ENCODE measurements at places on chromosomes 7 and 10.

DNA sequence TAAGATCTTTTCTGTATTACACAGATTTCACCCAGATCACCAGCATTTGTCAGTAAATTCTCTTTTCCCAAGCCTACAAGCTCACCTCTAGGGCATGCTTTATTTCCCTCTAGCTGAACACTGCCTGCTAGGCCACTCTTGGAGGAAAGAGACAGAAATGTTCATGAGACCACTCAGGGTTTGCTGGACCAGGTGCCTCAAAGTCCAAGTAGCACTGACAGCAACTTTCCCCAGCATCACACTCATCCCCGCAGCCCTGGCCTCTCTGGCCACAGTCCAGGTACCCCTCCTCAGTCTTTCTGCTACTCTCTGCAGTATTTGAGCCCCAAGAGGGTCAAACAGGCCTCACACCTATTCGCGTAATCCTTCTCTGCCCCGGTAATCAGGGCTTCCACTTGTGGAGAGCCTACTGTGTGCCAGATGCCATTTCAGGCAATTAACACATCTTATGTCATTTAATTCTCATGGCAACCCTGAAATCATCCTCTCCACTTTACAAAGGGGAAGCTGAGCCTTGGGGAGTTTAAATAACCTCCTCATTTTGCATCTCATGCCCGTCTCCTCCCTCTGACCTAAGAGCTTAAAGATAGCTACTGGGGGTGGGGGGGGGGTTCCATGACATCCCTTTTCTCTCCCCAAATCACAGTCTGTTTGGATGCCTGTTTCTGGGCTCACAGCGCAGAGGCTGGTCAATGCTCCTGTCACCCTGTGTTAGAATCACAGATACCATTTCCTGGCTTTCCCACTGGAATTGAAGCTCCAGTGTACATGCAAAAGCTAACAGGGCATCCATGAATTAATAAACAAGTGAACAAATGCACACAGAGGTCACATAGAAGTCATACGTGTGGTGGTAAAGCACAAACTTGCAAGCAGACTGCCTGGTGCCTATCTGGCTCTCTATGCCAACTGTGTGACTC is 88.5 kb downstream of the PRLHR start:
- DNase-seq = no peak

GRCh38 chr7:65953890-65954450 is 28.0 kb downstream of the GUSB start:
- DNase-seq = no peak

DNA sequence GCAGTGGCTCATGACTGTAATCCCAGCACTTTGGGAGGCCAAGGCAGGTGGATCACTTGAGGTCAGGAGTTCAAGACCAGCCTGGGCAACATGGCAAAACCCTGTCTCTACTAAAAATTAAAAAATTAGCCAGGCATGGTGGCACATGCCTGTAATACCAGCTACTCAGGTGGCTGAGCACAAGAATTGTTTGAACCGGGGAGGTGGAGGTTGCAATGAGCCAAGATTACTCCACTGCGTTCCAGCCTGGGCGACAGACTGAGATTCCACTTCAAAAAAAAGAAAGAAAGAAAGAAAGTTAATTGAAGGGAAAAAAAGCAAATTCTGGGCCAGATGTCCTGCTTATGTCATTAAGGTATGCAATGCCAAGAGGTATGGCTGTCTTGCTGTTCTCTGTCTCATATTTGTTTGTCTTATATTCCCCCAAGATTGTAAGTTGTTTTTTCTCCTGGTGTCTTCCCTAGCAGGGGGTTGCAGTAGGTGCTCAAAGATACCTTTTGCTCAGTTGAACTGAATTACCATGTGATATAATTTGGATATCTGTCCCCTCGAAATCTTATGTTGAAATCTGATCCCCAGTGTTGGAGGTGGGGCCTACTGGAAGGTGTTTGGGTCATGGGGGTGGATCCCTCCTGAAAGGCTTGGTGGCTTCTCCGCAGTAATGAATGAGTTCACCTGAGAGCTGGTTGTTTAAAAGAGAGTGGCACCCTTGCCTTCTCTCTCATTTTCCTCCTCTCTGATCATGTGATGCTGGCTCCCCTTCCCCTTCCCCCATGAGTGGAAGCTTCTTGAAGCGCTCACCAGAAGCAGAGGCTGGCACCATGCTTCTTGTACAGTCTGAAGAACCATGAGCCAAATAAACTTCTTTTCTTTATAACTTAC is 60.9 kb downstream of the MYOF start:
- no peak for DNase-seq

GRCh38 chr10:82922755-82923154 is 1047.8 kb downstream of the NRG3 start:
- DNase-seq = no peak

- DNase-seq = no peak
Observed at GRCh38 chr10:132943791-132944404, 1.5 kb upstream of the CFAP46 start.

GRCh38 chr10:123870260-123870659 is 21.3 kb downstream of the CPXM2 start:
- DNase-seq = no peak

DNA sequence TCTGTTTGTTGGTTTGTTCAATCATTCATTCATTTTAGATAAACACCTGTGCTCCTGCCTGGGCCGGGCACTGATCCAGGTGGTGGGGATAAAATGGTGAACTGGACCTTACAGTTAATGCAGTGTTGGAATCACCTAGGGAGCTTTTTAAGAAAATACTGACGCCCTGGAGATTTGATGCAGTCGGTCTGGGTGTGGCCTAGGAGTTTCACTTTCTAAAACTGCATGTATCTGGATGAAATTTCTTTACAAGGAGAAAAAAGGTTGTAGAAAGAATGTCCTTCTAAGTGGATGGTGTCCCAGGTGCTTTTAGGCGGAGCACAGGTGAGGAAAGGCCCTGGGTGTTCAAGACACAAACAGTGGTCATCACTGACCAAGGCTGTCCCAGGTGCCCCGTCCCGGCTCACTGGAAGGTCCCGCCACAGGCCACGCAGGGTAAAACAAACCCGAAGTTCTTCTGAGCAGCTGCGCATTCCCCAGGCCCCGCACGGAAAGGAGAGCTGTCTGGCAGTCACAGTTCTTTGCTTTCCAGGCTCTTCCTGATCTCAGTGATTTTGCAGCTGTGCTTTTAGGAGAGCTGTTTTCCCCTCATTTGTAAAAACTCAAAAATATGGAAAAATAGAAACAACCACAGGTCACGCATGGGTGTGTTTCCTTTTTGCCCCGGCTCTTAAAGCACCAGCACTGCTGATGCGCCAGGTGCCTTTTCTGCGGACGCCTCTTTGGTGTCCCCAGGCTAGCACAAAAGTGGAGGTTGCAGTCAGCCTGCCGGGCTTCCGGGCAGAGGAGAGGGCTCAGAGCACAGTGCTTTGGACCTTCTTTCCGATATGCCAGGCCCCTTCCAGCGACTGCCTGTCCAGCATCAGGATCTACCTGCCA is 161.9 kb downstream of the GRK5 start:
- no peak for DNase-seq

DNA sequence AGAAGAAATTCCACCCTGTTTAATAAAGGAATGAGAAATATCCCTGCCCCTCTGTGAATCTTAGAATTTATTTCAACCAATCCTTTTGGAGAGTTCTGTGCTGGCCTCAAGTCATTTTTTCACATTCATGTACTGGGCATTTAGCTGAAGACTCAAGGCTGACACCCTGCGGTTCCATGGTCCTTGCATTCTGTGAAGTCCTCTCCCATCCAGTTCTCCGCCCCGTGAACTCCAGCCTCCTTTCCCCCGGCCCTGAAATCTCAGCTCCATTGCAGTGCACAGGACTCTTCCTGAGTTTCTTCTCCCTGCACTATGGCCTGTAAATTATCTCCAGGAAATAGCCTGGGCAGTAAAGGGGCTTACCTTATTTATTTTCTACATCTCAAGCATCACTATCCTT is 183.0 kb upstream of the KCND2 start:
- no peak for DNase-seq

- DNase-seq = no peak
Observed at GRCh38 chr10:100009283-100009792, 409 bp downstream of the DNMBP start.

- DNase-seq = no peak
Observed at GRCh38 chr10:100528123-100528886, 1.4 kb downstream of the NDUFB8 start.

DNA sequence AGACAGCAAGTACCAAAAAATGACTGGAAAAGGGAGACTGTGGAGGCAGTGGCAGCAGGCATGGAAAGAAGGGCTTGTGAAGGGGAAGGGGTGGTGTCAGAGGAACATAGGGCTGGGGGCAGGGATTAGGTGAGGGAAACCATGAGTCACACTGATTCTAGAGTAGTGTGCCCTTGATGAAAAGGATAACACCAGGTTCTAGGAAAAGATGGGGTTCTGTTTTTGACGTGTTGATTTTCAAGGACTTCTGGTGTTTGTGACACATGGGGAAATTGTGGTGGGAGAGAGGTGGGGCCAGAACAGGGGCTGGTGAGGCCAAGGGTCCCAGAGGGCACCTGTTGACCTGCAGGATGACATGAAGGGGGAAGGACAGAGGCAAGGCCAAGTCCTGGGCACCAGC is 57.1 kb downstream of the FIGNL1 start:
- DNase-seq = no peak

- DNase-seq = no peak
Observed at GRCh38 chr10:118339111-118339510, 3.0 kb downstream of the FAM204A start.

- no peak for DNase-seq
Observed at GRCh38 chr10:20276127-20276979, 460.1 kb downstream of the PLXDC2 start.

GRCh38 chr10:78436222-78436573 is 402.5 kb downstream of the RPS24 start:
- no peak for DNase-seq

GRCh38 chr7:70525991-70526390 is 606.0 kb upstream of the GALNT17 start:
- DNase-seq = no peak

DNA sequence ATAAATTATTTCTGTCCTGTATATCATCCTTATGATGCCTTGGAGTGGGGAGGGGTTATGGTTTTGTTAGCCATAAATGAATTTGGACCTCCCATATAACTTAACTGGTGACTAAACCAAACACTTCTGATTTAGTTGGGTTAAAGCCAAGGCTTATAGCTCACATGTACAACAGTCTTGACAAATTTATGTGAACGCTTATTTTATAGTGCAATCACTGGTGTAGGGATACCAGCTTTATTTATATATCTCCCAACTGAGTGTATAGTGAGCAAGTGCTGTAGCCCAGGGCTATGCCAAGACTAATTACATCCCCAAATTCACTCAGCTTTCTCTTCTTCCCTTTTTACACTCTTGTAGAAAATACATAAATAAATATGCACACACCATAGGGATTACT is 956.2 kb downstream of the SORCS3 start:
- DNase-seq = no peak

DNA sequence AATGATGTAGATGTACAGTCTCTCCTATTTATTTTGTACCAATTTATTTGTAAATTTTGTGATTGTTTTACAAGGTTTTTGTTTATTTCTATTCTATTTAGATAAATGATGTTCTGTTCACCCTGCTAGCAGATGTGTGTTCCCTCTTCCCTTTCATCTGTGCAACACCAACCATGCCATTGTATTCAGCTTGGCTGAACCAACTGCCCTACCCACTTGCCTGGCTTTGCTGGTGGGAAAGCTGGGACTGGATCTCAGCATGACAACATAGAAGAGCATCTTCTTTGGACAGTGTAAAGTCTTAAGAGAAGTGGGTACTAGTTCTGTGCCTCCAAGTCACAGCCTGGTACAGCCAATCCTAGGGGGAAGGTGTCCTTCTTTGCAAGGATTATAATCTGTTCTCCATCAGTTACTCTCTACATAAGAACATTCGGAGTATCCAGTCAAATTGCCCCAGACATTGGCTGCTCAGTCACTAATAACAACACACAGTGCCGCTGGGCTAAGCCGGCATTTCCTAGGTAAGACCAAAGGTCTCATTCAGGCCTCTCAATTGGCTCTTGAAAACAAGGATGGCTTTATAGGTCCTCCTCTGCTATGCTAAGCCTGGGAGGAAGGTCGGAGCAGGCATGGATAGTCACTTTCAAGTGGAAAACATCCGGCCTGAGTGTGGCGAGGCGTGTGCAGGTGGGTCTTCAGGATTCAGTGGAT is 109.7 kb downstream of the NT5C2 start:
- no peak for DNase-seq

DNA sequence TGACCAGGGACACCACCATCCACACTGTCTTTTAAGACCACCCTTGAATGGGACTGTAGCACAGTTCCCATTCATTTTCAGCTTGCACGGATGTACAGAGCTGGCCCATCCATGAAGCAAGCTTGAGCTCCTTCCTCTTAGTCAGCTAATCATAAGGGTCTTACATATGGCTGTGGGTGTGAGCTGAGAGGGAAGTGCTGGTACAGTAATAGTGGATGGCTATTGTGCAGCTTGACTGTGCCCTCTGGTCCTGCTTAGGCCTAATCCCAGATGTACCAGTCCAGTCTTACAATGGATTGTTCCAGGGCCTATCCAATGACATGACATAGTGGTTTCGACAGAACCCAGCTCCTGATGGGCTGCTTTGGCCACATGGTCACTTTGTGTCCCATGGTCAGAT is 96.9 kb upstream of the ZNF438 start:
- DNase-seq = no peak

DNA sequence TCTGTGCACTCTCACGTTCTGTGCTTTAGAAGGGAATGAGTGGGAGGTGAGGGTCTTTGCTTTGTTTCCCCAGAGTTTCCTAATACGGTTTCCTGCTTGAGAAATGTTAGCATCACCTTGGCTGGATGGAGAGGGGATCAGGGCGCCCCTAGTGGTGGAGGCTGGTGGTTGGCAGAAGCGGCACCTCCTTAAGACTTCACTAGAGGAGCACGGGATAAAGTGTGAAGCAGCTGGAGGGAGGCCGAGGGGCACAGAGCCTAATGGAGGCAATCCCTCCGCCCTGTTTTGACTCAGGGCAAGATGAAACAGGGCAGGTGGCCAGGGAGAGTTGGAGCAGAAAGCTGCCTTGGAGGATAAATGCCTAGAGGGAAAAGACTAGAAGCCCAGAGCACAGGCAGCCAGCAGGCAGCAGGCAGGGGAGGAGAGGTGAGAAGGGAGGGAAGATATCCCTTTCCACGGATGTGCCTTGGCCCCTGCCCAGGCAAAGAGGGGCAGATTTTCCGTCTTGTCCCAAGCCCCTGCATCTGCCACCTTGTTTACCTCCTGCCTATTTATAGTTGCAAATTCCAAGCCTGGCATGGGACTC is 56.0 kb upstream of the BTRC start:
- peak; percentile 64 for DNase-seq

- DNase-seq = no peak
Observed at GRCh38 chr7:71538210-71538609, 406.3 kb downstream of the GALNT17 start.

DNA sequence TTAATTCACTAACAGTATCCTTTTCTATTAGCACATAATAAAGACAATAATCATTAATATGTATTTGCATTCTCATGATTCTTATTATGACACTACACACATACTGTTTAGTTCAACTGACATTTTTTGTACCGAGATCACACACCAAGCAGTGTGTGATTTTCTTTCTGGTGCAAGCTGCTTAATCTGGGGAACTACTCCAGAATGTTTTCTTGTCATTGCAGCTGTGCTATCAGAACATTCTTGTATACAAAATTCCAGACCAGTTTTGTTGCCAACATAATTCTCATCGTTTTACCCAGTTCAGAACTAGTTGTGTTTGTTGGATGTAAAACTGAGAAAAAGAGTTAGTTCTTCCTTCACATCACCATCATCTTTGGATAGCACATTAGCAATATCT is 37.4 kb downstream of the VKORC1L1 start:
- DNase-seq = no peak
